ENCODE measurements at places on chromosomes 2 and 18.

- DNase-seq = no peak
Measured at GRCh38 chr2:199862788-199863187, 11.8 kb upstream of the FTCDNL1 start.

DNA sequence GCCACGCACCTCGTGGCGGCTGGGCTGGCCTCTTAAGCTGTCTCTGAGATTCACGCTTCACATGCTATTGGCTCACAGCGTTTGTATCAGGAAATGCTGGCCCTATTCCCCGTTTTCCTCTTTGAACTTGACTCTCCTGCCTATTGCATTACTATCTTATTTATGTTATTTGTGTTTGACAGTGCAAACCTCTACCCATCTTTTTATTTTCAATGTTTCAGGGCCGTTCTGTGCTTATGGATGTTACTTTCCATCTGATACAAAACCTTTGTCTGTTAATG lies 149.9 kb upstream of the TWIST2 start:
- DNase-seq = no peak

DNA sequence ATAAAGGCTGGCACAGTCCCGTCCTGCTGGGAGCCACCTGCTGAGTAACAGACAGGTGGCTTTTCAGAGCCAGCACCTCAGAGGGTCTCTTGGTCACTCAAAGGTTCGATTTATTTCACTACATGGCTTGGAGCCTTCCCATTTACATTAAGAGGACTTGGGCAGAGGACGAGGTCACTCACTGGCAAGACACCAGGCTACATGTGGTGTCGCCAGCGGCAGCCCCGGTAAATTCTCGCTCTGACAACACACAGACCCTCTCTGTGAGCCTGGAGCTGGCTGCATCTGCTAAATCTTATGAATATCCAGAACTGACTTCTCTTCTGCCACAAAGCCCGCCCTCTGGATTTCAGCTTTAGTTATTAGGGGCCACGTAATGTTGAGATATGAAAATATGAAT lies 254.7 kb downstream of the VAPA start:
- no peak for DNase-seq

DNA sequence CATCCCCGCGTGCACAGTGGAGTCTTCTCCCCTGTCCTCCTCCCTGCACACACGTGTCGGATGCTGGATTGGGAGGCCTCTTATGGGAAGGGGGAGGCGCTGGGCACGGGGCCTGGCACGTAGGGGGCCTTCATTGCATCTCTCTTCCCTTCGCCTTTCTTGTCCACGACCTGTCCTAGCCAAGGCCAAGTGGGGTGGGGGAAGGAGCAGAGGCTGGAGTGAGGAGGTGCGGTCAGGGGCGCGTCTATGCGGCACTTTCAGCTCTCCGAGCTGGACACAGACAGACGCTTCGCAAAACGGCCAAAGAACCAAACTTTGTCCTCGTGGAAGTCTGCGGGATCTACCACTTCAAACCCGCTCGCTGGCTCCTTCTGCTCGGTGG lies 13.4 kb downstream of the ALPG start:
- no peak for DNase-seq

DNA sequence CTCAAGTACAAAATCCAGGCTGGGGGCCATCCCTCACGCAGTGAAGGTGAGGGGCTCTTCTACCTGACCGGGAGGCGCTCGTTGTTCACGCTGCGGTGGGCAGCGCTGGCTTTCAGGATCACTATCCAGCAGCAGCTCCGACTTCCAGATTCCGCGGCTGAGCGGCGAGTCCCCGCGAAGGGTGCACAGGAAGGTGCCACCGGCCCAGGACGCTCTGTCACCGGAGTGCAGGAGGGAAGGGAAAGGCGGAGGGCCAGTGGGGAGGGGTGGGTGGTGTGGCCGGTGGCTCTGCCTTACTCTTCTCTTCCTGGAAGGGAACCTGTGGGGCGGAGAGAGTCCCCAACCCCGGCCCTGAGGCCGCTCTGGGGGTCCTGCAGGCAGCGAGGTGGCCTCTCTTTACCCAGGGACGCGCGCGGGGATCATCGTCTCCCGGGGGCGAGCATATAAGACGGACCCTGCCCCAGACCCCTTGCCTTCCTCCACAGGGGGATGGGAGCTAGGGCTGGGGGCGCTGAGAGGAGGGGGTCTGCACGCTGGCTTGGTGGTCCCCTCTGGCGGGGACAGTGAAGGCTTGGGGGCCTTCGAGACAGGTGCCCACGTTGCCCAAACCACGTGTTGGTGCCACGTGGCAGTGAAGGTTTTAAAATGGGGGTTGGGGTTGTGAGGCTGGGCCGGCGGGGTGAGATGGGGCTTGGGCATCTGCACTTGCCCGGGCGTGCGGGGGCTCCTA lies 26.9 kb upstream of the HS6ST1 start:
- DNase-seq = no peak

Data from stimulated activated CD4-positive, alpha-beta T cell treated with anti-CD3 and anti-CD28 coated beads, TNF-alpha, amount 100 ng/mL, for 1 hour (primary cell).